ENCODE measurements at places on chromosomes 3 and 15. TPM values are rescaled to one million over a fixed set of nuclear protein-coding genes. Genes with fewer than 3 reads are reported as not detected.

The MAN2A2 gene
- 92.7 TPM for total RNA-seq

- no peak for DNase-seq
Observed at GRCh38 chr3:73192036-73192738, 130.7 kb downstream of the EBLN2 start.

DNA sequence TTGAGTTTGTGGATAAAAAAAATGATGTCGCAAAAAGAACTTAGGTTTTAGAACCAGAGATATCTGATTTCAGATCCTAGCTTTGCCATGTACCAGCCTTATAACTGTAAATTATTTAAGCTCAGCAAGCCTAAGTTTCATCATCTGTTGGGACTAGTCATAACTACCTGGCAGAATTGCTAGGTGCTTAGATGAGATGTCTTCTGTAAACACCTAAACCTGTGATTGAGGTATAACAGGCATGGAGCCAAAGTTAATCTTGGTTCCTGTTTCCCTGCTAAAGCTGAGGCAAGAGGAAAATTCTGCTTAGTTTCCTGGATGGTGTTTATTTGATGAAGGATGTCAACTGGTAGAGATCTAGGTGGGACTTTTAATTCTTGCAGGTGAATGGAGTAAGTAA, 331.3 kb upstream of the RBMS3 start:
- no peak for DNase-seq

- no peak for DNase-seq
Observed at GRCh38 chr15:44468709-44469385, 41.4 kb downstream of the CTDSPL2 start.

Measured in CD8-positive, alpha-beta memory T cell (primary cell).